ENCODE measurements at places on chromosomes 12 and 14.

DNA sequence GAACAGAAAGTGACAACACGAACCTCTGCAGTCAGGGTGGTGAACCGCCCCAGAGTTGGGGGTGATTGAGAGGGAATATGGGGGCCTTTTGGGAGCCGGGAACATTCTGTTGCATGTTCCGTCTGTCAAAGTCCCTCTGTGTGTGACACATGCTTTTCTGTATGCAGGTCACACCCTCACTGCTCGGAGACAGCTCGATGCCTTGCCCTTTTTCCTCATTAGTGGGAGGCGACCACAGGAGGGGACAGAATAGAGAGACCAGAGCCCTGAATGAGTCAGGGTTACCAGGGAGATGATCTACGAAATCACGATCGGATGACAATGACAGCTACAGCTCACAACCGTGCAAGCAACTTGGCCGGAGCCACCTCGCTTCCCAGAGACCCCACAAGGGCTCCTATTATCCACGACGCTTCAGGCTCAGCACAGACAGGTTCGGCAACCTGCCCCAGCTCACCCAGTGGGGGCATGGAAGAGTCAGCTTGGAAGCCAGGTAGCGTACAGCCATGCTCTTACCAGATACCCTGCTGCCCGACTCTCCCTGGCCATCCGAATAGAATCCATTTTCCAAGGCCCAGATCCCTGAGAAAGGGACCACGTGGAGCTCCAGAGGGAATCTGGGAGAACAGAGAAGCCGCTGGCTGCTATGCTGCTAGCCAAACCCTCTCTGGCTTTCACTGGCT lies 38.8 kb downstream of the TESC start:
- no peak for DNase-seq

DNA sequence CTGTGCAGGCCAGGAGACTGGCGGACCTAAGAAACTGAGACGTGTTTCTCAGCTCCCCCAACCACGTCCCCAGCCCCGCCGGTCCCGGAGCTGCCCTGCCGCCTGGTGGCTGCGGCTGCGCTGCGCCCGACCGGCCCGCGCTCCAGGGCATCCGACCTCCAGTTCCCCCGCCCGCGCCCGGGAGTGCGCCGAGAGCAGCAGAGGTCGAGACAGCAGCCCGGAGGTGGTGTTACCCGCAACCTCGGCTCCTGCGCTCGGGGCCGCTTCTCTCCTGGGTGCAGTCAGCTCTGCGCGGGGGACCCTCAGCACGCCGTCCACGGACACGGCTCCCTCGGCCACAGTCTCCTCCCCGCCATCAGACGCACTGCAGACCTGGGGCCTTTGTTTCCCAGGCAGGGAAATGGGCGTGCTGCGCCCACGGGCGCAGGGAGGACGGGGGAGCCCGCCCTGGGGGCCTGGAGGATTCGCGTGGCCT lies 21.6 kb upstream of the GPR132 start:
- peak; percentile 89 for DNase-seq

DNA sequence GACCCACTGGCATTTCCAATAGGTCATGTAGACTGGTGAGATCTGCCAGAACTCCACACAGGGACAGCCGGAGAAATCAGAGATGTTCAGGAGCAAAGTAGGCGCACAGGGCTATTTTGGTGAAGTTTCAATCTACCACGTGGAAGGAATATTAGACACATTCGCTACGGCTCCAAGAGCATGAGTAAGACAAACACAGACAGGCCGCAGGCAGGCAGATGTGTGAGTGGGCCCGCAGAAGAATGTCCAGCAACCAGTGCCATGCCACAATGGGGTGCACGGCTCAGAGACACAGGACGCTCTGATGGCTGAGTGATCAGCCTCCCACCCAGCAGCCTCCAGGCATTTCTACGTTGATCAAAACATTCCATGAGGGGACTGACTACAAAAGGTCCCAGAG lies 10.4 kb downstream of the SLC15A4 start:
- DNase-seq: no peak

GRCh38 chr12:92064422-92064821 lies 81.2 kb downstream of the BTG1 start:
- no peak for DNase-seq

DNA sequence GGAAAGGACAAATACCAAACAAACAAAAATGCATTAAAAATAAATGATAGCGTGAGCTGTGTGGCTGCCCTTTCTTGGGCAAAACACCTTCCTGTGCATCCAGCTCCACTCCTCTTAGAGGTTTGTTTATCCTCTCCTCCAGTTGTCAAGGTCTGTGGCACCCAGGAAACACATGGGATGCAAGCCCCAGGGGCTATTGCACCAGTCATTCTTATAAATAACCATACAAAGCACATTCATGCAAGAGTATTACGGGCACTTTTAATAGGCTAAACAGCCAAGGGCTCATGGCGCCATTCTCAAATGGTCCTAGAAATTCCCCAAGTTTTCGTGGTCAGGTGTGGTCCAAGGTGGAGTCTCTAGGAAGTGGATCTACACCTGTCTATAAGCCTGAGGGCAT lies 257.0 kb downstream of the DPF3 start:
- no peak for DNase-seq

GRCh38 chr12:50986966-50987737 lies 34.8 kb downstream of the HIGD1C start:
- DNase-seq: no peak

GRCh38 chr12:8912914-8913313 lies 1.4 kb upstream of the PHC1 start:
- DNase-seq: peak; percentile 14

DNA sequence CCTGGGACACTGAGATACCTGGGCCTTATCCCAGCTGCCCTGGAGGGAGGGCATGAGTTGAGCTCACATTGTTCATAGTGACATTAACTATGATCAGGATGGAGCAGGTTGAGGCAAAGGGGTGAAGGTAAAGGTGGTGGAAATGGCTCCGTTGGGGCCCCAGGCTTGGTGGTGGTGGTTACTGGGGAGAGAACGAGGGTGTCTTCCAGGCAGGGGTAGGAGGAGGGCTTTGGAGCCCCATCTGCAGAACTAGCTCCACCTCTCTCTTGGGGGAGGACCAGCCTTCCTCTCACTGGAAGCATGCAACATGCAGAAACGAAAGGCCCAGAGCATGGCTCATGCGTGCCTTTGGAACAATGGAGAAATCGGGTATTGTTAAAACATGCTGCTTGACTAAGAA lies 217.0 kb downstream of the SLC41A2 start:
- DNase-seq: no peak

- no peak for DNase-seq
Observed at GRCh38 chr14:59254911-59255545, 66.6 kb downstream of the DAAM1 start.

DNA sequence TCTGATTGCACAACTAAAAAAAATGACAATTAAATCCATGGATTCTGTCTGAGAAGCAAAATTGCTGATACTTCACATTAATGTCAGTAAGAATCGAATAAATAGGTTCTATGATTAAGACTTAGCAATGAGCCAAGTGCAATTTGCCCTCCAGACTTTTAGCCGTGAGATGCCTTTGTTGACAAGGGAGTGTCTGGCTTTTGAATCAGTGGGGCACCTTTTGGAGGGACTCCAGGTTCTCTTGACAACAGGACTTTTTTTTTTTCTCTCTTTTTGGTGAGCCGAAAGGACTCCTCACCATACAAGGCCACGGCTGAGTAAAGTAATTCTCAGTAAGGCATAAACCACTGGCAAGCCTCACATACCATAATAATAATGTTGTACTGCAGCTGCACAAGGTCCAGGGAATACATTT lies 4.7 kb upstream of the MDM1 start:
- DNase-seq: no peak

GRCh38 chr12:119258149-119258548 lies 76.4 kb upstream of the CCDC60 start:
- DNase-seq: no peak

DNA sequence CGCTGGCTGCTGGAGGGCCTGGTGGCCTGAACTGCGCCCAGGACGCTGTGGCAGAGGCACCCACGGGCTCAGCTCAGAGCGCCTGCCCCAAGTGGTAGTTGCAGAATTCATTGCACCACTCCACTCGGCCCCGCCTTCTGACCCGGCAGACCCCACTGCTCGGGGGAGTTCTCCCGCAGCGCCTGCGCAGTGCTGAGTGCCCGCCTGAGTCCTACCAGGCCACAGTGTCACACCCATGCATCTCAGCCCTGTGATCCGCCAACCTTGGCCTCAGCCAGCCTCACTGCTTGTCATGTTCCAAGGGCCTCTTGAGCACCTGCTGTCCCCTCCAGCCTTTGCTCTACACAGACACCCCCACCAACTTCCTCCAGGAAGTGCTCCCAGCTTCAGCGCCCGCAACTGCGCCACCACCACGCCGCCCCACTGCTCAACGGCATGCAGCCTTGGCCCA lies 12.2 kb downstream of the DEGS2 start:
- no peak for DNase-seq

DNA sequence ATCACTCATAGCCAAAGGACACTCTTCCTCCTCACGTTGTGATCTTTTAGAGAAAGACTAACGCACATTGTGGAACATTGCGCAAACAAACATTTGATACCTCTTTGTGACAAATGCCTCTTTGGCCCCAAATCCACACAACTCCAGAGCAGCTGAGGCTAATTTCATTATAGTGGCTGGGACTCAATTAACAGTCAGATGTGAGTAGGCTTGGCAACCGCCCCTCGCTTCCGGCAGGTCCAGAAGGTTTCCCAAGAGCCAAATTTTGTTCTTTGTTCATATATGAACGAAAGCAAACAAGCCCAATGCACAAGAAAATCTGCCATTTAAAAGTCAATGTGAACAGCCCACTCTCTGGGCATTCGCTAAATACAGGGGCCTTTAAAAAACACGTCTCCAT lies 273.9 kb downstream of the GLT1D1 start:
- DNase-seq: no peak

DNA sequence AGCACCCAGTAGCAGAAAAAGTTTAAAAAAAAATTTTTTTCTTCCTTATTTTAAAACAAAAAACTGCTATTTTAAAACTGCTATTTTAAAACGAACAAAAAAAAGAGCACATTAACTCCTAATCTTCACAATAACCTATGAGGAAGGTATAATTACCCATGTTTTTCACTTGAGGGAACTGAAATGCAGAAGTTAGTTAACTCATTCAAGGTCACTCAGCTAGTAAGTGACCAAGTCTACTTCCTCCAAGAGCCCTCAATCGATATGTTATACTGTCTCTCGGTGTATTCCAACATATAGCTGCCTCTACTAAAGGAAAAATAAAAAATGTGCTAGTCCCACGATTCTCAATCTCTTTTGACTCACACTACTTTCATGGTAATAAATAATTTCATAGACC lies 7.8 kb downstream of the RPAP3 start:
- DNase-seq: no peak

GRCh38 chr12:65631621-65632111 lies 192.6 kb upstream of the HMGA2 start:
- DNase-seq: no peak

DNA sequence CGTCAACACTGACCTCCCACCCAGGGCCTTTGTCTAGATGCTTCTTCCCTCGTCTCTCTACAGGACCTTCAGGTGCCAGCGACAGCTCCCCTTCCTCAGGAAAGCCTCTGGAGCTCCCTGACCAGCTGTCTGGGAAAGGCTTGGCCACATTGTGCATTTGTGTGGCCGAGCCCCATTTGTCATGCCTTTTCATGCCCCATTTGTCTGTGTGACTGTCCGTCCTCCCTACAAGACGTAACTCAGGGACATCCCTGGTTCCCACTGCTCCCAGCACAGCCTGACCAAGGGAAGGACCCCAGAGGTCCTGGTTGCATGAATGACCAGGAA lies 23.8 kb downstream of the ZFYVE21 start:
- no peak for DNase-seq

GRCh38 chr12:133225527-133225926 lies 10.2 kb downstream of the ANHX start:
- DNase-seq: no peak

GRCh38 chr12:132379996-132380395 lies 50.6 kb upstream of the GALNT9 start:
- no peak for DNase-seq
